Glutamatergic neuron (in vitro differentiated cells): ENCODE measurements at places on chromosomes 5 and 9.
A peak's percentile ranks its signal among the peaks of the same experiment; 100 is the strongest.

GRCh38 chr9:133713960-133714495, 24.1 kb downstream of the SARDH start:
- peak; percentile 12 for DNase-seq

DNA sequence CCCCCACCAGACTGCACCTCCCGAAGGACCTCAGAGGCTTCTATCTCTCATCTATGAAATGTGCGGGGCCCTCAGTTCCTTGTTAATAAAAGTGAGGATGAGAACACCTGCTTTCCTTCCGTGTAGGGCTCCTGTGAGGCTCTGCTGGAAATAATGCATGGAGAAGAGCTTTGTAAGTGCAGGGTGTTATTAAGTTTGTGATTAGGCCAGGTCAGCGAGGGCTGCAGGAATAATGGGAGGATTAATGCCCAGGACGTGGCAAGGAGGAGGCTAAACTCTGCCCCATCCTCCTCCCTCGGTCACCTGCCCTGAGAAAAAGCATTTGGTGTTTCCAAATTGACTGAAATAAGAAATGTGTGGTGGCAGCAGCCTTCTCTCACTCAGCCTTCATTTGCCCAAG, 83.5 kb upstream of the HSPA9 start:
- no peak for DNase-seq

DNA sequence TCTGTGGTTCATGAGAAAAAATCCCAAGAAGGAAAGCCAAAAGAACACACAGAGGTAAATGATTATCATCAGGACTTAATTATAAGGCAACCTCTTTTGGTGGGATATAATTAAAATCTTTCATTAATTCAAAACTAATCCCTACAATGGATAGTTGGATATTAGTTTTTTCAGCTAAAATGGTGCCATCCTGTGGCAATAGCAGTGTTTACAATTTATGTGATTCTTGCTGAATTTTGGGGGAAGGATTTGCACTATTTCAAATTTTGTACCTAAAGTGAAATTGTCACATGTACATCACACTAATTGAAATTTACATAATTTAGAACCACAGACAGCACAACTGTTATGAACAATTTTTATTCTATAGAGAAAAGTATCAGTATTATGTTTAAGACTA, 67.0 kb downstream of the CAST start:
- DNase-seq, result no peak

- no peak for DNase-seq
Observed at GRCh38 chr9:85872463-85872862, 68.5 kb upstream of the NAA35 start.

GRCh38 chr9:71929223-71929622, 17.8 kb downstream of the C9orf85 start:
- DNase-seq, result no peak
